ENCODE measurements at places on chromosomes 5 and 9. TPM values are rescaled to one million over a fixed set of nuclear protein-coding genes. Genes with fewer than 3 reads are reported as not detected.

DNA sequence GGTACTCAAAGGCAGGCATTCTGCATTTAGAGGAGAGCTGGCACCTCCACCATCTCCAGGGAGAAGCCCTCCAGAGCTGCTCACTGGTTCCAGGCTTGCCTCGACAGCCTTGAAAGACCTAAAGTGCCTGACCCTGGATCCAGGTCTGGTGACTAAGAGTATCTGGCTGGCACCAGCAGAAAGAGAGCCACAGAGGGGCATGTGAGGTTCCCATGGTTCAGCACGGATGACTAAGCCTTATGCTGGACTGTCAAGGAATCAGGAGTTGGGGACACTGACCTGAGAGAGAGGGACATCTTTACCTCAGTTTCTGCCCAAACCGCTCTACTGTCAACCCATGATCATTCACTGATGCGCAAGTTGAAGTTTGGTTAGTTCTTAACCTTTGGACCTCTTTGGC lies 3.0 kb downstream of the ACTL7A start:
- DNase-seq = no peak

- DNase-seq = no peak
These were observed 111.0 kb upstream of the SPDL1 start for GRCh38 chr5:169472544-169472943.

- DNase-seq = no peak
These were observed 30.4 kb downstream of the COL15A1 start for GRCh38 chr9:98974106-98974505.

DNA sequence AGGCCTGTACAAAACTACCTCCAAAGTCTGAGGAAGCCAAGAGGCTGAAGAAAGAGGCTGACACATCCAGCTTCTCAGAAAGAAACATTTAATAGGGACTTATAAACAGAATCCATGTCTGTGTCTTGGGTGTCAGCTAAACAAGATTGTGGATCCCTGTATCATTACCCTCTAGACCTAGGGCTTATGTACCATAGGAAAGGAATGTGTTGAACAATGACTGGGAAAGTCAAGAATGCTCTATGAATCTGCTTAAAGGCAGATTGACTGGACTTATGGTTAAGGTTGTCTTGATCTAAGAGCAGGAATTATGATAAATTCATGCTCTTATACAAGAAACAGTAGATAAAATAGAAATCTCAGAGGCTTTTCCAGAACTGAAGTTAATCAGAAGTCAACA lies 335.7 kb upstream of the RPS23 start:
- DNase-seq = no peak

- no peak for DNase-seq
These were observed 20.4 kb upstream of the SPTLC1 start for GRCh38 chr9:92135576-92135975.

- DNase-seq = no peak
These were observed 63.1 kb downstream of the RCL1 start for GRCh38 chr9:4855841-4856240.

DNA sequence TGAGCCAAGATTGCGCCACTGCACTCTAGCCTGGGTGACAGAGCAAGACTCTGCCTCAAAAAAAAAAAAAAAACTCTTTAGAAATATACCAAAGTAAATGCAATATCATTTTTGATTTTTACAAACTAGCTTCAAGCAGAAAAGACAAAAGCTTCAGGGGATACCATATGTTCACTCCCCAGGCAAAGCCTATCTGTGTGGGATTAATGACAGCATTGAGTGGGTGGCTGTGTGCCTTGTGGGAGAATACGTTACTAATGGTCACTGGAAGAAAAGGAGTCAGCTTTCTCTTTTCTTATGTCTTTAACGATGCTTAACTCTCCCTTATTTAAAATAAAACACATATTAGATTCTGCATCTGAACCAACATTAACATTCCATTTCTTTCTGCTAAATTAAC lies 1.9 kb downstream of the PCA3 start:
- DNase-seq = no peak

MCC gene
- total RNA-seq = 8.1 TPM

SIMC1 gene
- total RNA-seq = 9.4 TPM

PPP6C gene
- 27.0 TPM for total RNA-seq

IRX1 gene
- 1.1 TPM for total RNA-seq

DNA sequence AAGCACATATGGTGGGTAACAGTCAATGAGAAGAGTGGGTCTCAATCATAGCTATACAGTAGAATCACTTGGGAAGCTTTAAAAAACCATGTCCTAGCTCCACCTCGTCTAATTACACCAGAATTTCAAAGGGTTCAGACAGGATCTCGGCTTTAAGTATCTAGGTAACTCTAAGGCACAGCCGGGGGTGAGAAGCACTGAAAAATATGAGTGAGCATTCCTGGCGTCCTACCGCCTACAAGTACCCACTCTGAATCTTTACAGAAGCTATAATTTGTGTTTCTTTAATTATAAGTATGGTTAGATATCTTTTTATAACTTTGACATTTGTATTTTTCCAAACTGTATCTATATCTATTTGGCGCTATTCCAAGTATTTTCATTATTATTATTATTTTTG lies 16.1 kb downstream of the PAIP1 start:
- no peak for DNase-seq

- DNase-seq = peak; percentile 59
These were observed 184.0 kb downstream of the SEMA5A start for GRCh38 chr5:9361835-9362234.

- DNase-seq = no peak
These were observed 491.0 kb upstream of the PIK3R1 start for GRCh38 chr5:67724412-67725135.

DNA sequence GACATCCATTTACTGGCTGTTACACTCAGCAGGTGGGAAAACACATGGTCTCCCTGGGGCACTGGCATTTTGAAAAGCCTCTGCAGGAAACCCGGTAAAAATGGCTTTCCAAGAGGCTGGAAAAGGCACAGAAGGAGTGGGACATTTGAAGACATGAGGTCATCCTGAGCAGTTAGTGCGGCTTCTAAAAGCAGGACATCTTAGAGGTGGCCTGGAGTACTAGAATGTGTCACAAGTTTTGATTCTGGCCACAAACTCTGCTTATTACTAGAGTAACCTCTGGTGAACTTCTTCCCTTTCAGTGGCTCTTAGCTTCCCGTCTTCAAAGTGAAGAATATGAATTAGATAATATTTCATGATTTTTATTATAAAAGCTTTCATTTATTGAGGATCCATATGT lies 423.0 kb upstream of the BRINP1 start:
- no peak for DNase-seq

GRCh38 chr9:135958485-135958884 lies 2.7 kb downstream of the UBAC1 start:
- no peak for DNase-seq

DNA sequence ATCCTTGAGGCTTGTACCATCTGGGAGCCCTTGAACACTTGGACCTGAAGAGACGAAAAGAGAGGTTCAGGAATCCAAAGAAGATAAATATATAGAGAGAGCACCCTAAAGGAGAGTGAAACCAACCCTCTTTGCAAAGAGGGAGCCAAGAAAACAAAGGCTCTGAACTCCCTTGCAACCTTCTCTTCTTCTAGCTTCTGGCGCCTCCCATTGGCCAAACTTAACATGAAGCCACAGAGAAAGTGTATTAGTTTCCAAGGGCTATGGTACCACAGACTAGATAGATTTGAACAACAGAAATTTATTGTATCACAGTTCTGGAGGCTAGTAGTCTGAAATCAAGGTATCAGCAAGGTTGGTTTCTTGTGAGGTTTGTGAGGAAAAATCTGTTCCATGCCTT lies 175.1 kb downstream of the HCN1 start:
- peak; percentile 75 for DNase-seq

- peak; percentile 83 for DNase-seq
These were observed 82.1 kb upstream of the IL33 start for GRCh38 chr9:6133346-6134063.

GAS1 gene
- total RNA-seq = 1.4 TPM

GRCh38 chr9:10855847-10856246 lies 243.0 kb upstream of the PTPRD start:
- DNase-seq = peak; percentile 31

SLC25A2 gene
- not detected for total RNA-seq

GRCh38 chr5:154836225-154836624 lies 14.2 kb downstream of the FAXDC2 start:
- DNase-seq = no peak

PCDHB12 gene
- total RNA-seq = not detected

GRCh38 chr5:170655920-170656319 lies 127.6 kb upstream of the GABRP start:
- no peak for DNase-seq

DNA sequence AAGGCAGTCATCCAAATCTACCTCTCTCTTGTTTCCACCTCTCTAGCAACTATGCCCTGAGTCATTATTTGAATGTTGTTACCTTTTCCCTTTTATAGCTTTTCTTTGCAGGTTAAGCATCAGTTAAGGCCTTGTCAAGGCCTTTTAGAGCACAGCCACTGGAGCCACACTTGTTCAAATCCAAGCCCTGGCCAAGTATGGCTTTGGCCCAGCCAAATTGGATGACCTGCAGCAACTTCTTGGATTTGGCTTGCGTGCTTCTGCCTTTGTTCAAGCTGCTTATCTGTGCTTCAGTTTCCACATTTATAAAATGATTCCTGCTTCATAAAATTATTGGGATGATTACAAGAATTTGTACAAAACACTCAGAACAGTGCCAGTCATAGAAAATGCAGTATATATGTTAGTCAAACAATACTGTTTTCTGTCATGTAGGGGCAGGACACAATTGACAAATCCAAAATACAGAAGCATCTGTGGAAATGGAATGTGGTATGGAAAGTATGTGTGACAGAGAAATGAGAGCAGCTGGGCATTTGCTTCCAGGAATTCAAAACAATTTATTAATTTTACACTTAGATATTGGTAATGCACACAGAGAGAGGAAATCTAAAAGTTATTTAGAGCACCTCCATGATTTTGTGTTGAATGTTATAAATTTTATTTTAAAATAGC lies 17.9 kb upstream of the RLN1 start:
- no peak for DNase-seq

DNA sequence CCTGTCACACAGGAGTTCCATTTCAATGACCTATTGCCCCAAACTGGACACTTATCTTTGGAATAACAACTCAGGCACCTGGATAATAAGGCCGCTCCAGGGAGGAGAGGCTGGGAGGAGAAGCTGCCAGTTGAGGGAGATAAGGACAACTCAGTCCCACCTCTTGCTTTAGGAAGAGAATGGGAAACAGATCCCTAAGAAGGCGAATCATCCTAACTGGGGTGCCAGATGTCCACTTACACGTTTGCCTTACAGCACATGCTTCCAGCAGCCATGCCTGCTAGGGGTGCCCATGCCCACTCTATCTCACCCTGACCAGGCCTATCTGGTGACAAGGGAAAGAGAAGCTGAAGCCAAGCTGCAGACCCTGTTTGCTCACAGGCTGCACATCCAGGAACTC lies 6.5 kb downstream of the HK3 start:
- no peak for DNase-seq

TMEM215 gene
- total RNA-seq = not detected

GRCh38 chr5:142767911-142768310 lies 2.3 kb upstream of the ARHGAP26 start:
- DNase-seq = no peak

DNA sequence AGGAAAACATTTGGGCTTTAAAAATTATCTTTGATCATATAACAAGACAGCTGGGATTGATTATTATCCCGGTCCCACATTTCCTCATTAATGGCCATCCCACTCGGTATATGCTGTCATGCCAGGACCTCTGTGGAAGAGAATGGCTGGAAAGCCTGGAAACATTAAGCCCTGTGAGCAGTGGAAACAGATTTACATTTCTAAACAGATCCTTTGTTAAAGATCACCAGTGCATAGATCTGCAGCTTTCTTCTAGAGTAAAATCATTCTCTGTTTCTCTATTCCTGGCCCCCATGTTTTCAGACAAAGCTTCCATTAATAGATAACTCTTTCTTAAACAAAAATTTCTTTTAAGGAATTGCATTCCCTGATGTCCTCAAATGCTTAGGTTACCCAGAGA lies 152.2 kb downstream of the CAVIN4 start:
- no peak for DNase-seq

BTNL8 gene
- 0.18 TPM for total RNA-seq

GRCh38 chr9:115910959-115911358 lies 242.6 kb upstream of the PAPPA start:
- DNase-seq = no peak

- DNase-seq = peak; percentile 29
These were observed 16.1 kb downstream of the AP3S1 start for GRCh38 chr5:115857626-115858349.

GRCh38 chr9:129597355-129598088 lies 23.4 kb downstream of the C9orf50 start:
- DNase-seq = no peak

DNA sequence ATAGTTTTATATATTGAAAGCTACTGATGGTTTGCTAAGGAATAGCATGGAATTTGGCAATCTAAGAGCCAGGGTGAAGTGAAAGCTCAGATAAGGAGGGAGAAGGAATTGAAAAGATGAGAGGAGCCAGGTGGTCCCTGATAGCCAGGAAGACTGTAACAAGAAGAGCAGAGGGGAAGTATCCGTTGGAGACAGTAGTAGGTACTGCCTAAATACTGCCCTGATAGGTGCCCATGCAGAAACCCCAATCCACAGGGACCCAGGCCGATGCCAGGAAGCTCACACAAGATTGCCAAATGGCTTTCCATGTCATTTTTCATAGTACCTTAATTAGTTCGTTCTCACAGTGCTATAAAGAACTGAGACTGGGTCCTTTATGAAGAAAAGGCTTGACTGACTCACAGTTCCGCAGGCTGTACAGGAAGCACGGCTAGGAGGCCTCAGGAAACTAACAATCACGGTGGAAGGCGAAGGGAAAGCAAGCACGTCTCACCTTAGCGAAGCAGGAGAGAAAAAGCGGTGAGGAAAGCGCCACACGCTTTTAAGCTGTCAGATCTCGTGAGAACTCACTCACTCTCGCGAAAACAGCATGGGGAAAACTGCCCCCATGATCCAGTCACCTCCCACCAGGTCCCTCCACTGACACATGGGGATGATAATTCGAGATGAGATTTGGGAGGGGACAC lies 13.0 kb downstream of the ACTL7B start:
- no peak for DNase-seq

DNA sequence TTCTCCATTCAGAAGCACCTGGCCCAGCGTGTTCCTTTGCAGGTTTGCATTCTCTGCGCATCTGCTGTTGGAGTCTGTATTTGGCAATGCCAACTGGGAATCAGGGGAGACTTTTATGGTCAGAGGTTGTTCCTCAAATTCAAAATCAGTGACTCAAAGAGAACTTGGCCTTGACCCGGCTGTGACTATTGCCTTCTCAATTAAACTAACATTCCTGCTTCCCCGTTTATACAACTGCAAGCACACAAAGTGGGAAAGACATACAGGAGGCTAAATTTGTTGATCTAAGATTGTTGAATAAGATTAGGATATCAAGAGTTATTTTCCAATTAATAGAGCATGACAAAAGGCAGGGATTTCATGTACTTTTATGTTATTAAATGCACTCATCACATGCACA lies 402.4 kb upstream of the IRX2 start:
- no peak for DNase-seq

- no peak for DNase-seq
These were observed 4.7 kb downstream of the VAV2 start for GRCh38 chr9:133987446-133987788.

Data from HT1080 (cell line).